Cortex of kidney (tissue), 1 donor: ENCODE measurements at places on chromosomes 3 and 15.

DNA sequence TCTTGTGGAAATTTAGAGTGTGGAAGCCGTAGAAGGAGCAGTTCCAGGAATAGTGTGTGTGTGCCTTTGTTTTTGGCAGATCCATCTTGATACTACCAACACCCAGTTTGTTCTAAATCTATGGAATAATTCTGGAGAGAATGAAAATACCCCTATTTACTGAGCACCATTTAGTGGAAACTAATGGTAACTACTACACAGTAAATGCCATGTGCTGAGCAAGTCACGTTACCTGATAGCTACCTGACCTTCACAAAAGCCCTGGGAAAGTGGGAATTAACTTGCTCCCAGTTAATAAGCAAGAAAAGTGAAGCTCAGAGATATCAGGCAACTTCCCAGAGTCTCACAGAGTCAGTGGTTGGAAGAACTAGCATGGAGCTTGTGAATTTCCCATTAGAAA is 137.7 kb downstream of the ARPP21 start:
- DNase-seq, result no peak

DNA sequence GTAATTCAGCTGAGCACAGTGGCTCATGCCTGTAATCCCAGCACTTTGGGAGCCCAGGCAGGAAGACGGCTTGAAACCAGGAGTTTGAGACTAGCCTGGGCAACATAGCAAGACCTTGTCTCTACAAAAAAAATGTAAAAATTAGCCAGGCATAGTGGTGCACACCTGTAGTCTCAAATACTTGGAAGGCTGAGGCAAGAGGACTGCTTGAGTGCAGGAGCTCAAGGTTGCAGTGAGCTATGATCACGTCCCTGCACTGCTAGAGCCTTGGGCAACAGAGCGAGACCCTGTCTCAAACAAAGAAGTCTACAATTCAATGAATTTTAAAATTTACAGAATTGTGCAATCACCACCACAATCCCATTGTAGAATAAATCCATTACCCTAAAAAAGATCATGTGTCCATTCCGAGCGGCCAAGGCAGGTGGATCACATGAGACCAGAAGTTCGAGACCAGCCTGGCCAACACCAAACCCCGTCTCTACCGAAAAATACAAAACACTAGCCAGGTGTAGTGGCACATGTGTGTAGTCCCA is 45.2 kb downstream of the FBXO22 start:
- no peak for DNase-seq

DNA sequence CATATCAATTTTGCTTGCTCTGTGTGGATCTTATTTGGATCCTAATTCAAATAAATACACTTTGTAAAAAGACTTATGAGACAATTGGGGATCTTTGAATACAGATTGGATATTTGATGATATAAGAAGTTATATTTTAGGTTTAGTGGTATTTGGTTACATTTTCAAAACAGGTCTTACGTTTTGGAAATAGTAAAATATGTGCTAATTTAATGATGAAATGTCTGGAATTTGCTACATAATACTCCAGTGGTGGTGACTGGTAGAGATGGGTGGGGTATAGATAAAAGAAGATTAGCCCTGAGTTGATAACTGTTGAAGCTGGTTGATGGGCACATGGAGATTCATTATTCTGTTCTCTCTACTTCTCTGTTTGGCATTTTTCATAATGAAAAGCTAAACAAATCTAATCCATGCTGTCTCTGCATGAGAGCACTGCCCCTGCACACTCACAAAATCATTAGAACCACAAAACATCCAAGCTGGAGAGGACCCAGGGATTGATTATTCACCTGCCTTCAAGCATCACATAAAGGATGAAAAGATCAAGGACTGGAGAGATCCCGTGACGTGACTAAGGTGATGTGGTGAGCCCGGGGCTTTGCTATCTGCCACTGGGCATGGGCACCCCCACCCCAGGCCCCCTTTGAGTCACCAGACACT is 58.9 kb downstream of the TLE3 start:
- DNase-seq, result no peak

DNA sequence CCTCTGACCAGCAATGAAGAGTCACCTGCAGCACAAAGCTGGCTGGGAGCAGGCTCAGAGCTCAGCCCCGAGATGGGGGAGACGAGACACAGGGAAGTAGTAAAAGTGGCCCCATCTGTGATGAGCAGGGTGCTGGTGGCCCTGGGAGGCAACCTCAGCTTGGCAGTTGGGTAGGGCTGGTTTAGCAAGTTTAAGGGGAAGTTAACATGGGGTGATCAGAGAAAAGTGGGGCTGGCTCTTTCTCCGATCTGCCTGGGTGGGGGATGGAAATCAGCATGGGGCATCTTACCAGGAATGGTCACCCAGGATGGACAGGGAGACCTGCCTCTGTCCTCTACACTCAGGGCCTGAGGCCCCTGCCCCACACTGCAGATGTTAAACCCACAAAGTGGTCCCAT is 29.9 kb upstream of the SFMBT1 start:
- DNase-seq, result no peak

DNA sequence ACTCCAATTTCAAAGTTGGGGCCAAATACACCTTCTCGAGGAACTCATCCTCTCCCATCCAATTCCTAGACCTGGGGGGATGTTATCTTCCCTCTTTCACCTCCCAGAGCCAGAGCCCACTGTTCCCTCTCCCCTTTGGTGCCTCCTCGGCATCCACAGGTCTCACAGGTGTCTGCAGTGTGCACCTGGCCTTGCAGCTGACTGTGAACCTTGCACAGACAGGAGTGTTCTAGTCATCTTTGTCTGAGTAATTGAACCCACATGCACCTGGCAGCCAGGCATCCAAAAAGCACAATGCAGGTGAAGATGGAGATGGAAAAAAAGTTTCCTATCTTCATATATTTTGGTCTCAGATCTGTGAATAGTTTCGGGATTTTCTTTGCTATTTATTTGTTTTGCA is 30.8 kb downstream of the PCOLCE2 start:
- DNase-seq, result no peak

GRCh38 chr3:132638706-132639105 is 20.9 kb downstream of the ACAD11 start:
- DNase-seq, result no peak

DNA sequence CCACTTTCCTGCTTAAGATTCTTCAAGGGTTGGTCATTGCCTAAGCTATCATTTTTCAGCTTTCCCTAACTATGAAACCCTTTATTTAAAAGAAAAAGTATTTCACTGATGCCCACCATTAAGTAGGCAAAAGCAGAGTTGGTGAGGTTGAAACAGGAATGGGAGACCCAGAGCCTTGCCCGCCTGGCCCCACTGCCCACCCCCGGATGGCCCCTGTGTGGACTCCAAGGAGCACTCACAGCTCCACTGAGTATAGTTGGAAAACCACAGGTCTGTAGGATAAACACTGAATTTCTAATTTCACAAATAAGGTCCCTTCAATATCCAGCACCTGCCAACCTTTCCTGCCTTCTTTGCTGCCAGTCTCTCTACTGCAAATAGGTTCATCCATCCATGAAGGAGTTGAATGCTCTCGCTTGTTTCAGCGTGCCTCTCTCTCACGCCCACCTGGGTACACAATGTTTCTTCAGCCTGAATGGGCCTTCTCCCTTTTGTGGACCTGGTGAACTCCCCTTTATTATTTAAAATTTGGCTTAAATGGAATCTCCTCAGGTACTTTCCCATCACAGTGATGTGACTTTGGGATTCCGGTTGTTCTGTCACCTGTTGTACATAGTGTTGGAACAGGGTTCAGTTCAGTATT is 8.7 kb upstream of the ACAP2 start:
- DNase-seq, result no peak

- DNase-seq, result no peak
Measured at GRCh38 chr3:54681706-54682105, 246.2 kb downstream of the LRTM1 start.

DNA sequence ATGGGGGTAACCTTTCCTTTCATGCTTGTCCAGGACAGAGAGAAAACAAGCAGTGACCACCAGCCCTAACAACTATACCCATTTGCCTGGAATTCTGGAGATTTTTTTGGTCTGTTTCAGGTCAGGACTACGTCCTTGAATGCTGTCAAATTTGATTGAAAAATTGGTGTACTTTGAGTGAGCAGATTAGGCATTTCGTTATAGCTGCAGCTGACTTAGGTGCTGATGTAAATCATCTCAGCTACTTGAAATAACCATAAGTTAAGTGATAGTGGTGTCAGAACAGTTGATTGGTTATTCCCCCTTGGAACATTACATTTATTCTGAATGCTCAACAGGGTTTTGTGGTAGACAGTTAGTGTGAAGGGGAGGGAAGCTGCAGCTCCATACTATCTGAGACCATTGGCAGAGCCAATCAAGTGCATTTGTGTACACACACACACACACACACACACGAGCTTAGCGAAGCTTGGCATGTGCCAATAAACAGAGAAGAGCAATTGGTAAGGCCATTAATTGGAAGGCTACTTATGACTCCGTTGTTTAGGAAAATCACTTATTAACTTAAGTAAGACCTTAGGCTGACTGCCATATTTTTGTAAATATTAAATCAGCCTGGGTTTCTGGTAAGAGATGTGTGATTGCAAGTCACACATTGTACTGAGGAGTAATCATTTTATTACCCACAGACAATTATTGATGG is 447.8 kb downstream of the MFSD1 start:
- no peak for DNase-seq

DNA sequence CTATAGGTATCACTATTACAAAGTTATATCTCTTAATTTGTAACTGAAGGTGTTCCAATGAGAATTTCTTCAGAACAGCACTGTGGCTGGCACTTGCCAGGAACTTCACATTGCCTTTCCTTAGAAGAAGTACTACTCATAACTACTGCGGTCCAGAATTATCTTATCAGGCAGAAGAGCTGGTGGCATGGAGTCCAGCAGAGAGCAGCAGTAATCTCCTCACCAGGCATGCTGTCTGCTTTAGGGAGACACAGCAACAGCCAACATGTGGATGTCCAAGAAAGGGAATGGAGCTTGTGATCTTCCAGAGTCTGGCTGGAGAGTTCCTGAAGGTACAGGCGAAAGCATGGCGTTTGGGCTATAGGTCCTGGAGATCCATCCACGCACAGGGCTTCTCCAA is 919.7 kb upstream of the NR2F2 start:
- DNase-seq, result no peak

- peak; percentile 22 for DNase-seq
Measured at GRCh38 chr3:190120269-190121060, at the start of gene P3H2. P3H2 (minus strand) TSS chr3:190120897; CDS start chr3:190120731, 166 bp downstream.

- DNase-seq, result no peak
Measured at GRCh38 chr3:196962108-196962929, 6.3 kb downstream of the PIGZ start.

DNA sequence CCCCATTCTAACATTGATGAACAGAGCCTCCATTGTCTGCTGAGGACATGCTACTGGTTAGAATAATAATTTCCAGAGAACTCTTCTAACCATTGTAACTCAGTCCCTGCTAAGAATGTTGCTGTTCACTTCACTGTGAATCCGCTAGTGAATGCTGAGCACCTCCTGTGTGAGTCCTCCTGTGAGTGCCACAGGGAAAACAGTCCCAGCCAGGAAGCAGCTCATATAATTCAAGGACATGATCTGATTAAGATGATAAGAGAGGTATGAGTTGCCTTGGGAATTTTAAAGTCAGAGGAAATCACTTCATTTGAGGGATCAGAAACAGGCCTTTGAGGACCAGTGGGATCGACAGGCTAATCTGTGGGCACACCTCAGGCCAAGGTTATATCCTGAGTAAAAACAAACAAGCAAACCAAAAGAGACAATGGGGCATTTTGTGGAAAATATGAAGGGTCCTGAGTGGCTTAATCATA is 33.9 kb upstream of the GPR160 start:
- DNase-seq, result no peak

DNA sequence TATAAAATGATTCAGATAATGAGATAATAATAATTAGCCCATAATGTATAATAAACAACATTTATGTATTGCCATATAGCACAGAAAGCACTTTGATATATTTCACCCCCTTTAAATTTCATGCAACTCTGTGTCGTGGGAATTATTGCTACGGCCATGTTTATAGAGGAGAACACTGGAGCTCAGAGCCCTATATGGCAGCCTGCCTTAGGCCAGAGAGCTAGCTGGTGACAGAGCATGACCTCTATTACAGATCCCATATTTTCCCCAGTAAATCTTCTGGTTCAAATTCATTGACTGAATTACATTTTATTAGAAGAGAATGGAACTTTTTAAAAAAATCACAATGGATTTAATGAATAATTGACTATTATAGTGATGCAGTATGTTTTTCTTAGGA is 25.0 kb downstream of the USP13 start:
- no peak for DNase-seq

DNA sequence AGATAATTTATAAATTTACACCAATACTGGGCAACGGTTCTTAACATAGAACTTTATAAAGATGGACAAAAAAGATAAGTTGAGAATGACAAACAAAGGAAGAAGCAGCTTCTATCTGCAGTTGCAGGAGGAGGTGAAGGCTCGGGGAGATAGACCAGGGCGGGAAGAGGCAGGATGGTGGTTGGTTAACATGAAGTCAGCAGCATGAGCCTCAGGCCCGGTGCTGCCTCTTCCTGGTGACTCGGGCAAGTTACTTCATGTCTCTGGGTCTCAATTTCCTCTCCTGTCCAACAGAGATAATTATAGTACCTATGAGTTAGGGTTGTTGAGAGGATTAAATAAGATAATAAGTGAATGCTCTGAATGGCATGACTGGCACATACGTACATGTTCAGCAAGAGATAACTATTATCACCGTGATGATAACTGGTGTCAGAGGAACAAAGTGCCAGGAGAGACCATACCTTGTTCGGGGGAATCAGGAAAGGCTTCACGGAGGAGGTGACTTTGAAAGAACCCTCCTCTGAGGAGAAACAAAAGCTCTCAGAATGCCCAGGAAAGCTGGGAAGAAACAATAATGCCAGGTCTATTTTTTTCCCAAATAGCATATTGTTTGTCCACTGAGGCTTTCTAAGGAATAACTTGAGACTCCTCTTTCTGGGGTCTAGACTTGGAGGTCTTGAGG is 4.4 kb downstream of the PAK6 start:
- no peak for DNase-seq

- DNase-seq, result no peak
Measured at GRCh38 chr3:170705131-170705530, 119.3 kb upstream of the SLC7A14 start.

DNA sequence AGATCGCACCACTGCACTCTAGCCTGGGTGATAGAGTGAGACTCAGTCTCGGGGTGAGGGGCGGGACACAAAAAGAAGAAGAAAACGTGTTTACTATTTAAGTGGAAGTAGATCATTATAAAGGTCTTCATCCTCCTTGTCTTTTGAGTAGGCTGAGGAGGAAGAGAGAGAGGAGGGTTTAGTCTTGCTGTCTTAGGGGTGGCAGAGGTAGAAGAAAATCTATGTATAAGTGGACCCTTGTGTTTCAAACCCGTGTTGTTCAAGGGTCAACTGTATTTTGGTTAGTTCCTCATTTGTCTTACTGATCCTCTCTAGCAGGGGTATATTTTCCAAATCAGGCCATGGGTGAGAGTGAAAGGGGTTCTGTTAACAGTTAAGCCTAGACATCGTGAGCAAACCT is 40.1 kb downstream of the TRIM71 start:
- no peak for DNase-seq

DNA sequence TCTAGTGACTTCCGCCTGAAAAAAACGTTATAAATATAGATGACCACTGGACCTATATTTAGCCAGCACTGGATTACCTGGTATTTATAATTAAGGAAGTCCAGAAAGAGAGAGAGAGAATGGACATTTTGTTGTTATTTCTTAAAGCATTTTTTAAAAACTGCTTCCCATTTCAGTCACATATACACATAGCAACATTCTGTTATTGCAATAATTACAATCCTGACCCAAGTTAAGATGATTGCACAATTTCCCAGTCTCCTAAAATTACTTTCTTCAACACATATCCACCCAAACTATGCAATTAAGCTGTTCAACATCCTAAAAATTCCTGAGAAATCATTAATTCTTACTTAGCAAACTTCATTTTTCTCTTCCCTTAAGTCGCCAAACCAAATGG is 37.7 kb downstream of the PCSK6 start:
- DNase-seq, result no peak

- no peak for DNase-seq
Measured at GRCh38 chr15:41692049-41692448, 31.8 kb downstream of the MGA start.
